ENCODE measurements at places on chromosomes 11 and 22.

DNA sequence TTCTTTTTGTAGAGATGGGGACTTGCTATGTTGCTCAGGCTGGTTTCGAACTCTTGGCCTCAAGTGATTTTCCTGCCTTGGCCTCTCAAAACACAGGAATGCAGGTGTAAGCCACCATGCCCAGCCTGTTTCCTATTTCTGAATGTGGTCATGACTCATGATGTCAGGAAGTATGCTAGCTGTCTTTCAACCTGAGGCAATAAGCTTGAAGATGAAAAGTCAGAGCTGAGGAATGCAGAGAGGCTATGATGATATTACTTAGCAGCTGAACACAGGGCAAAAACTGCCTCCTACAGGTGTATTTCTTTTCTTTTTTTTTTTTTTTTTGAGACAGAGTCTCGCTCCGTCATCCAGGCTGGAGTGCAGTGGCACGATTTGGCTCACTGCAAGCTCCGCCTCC is 9.0 kb upstream of the NUCB2 start:
- DNase-seq, result no peak

DNA sequence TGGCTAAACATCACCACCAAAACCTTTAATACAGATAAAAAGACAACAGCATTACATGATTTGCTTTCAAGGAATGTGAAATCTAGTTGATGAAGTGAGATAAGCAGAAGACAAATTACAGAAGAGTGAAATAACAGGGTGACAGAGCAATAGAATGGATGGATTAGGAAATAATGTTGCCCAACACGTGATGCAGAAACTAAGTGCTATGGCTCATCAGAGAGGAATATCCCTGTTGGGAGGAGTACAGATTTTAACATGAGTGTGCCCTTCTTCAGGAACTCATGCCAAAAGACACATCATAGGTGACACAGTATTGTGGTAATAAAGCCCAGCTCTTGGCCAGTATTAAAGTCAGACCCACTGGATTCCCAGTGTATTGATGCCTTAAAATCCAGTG is 176.6 kb upstream of the RAG2 start:
- no peak for DNase-seq

- no peak for DNase-seq
Observed at GRCh38 chr11:12179019-12179418, 68.6 kb downstream of the MICAL2 start.

- DNase-seq, result no peak
Observed at GRCh38 chr11:117914991-117915618, 14.1 kb downstream of the TMPRSS13 start.

- DNase-seq, result no peak
Observed at GRCh38 chr22:46545086-46545792, 7.8 kb upstream of the CELSR1 start.

DNA sequence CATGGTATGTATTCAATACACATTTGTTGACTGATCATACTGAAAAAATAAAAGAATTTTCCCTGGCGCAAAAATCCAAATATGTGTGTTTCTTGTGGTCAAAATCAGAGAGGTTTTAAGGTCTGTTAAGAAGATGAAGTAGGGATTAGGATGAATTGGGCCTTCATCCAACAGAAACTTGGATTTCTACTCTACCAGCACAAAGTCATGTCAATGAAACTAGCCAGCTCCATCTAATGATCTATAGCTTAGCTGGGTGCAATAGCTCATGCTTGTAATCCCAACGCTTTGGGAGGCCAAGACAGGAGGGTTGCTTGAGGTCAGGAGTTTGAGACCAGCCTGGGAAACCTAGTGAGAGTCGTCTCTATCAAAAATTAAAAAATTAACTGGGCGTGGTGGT is 65.5 kb downstream of the USP35 start:
- DNase-seq, result no peak

GRCh38 chr11:1939006-1939625 is 8.0 kb upstream of the MRPL23 start:
- no peak for DNase-seq

DNA sequence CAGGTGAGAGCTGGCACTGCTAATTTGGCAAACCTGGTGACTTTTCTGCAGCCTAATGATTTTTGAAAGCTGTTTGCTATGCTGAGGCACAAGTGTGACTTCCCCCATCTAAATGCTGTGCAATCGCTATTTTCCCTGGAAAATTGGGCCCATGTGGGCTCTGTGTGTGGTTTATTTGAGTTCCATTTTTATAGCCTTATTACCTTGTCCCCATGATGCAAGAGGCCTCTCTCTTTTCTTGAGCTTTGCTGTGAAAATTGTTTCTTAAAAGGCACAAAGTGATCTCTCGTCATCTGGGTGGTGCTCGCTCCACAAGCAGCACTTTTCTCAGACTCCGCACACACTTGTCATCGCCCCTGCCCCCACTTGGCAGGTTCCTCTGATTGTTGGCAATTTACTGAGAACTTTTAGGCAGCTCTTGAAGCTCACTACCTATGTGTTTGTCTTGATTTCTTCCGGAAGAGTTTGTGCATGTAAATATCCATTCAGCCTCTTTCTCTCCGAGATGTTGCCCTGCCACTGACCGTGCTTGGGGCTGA is 24.9 kb downstream of the BMAL1 start:
- no peak for DNase-seq
